ENCODE measurements at places on chromosomes 7 and 10. TPM values are rescaled to one million over a fixed set of nuclear protein-coding genes. Genes with fewer than 3 reads are reported as not detected.

- H3K27ac ChIP-seq = peak overlapping the region; percentile 73
- peaks cover 47% of the 10 kb centered on the region for H3K4me1 ChIP-seq
- no peaks in the 10 kb centered on the region for H3K27me3 ChIP-seq
- H3K36me3 ChIP-seq = peaks cover 8% of the 10 kb centered on the region
- no peak for DNase-seq
These were observed 1.0 kb downstream of the PFKP start for GRCh38 chr10:3068201-3068967.

- peak overlapping the region; percentile 85 for H3K27ac ChIP-seq
- peaks cover 40% of the 10 kb centered on the region for H3K4me1 ChIP-seq
- peaks cover 6% of the 10 kb centered on the region for H3K36me3 ChIP-seq
- H3K27me3 ChIP-seq = peaks cover 4% of the 10 kb centered on the region
These were observed 13.5 kb downstream of the CRYGN start for GRCh38 chr7:151426441-151426903.

LRRN3 gene
- total RNA-seq = 1.3 TPM

DNA sequence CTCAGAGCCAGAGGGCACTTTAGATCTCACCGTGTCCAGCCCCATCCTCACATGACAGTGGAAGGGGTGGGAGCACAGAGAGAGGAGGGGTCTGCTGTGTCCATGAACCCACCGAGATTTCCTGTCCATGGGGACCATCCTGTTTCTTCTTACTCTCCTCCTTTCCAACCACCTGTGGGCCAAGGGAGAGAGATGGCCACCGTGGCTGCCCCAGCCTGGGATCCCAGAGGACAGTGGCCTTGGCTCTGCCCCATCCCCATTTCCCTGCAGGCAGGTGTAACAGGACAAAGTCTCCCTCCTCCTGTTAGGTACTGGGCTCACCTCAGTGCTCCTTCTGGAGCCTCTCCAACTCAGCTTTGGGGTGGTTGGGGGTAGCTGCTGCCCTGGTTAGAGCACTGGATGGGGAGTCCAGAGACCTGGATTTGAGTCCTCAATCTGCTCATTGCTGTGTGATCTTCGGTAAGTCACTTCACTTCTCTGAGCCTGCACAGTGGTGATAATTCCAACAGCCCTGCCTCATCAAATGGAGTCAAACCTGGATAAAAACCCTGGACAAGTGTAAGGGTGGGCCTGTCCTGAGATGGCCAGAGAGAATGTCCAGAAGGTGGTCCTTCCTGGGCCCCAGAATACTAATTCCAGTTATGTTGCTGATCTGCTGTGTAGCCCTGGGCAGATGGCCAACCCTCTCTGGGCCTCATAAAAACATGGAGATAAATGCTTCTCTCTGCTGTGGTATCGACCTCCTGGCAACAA lies 17.8 kb upstream of the PCBD1 start:
- peaks cover 4% of the 10 kb centered on the region for H3K4me1 ChIP-seq
- H3K36me3 ChIP-seq = no peaks in the 10 kb centered on the region
- H3K27me3 ChIP-seq = peaks cover 26% of the 10 kb centered on the region
- no peak overlapping the region for H3K4me3 ChIP-seq
- no peak for DNase-seq
- H3K27ac ChIP-seq = no peak overlapping the region

CLEC5A gene
- total RNA-seq = not detected

DNA sequence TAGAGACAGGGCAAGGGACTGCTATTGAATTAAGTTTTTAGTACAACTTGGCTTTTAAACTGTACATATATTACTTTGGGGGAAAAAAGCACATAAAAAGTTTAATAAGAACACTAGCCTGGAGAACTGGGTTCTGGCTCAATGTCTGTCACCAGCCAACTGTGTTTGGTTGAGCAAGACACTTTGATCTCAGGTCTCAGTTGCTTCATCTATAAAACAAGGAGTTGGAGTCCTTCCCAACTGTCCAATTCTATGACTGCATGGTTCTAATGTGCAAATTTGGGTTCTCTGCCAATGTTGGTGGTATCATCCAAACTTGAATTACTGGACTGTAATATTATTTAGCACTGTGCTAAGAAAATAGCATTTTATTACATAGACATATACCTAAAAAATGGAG lies 50.3 kb downstream of the ATXN7L1 start:
- no peak overlapping the region for H3K4me3 ChIP-seq
- no peak for DNase-seq
- peaks cover 2% of the 10 kb centered on the region for H3K36me3 ChIP-seq
- H3K4me1 ChIP-seq = peaks cover 37% of the 10 kb centered on the region
- no peak overlapping the region for H3K27ac ChIP-seq

- no peak for DNase-seq
- no peaks in the 10 kb centered on the region for H3K27me3 ChIP-seq
- no peaks in the 10 kb centered on the region for H3K4me1 ChIP-seq
- H3K36me3 ChIP-seq = no peaks in the 10 kb centered on the region
- H3K27ac ChIP-seq = no peak overlapping the region
- H3K4me3 ChIP-seq = no peak overlapping the region
These were observed 413.3 kb upstream of the DPP6 start for GRCh38 chr7:153638821-153639435.

GRCh38 chr10:132762267-132762666 lies 23.7 kb downstream of the NKX6-2 start:
- no peak overlapping the region for H3K4me3 ChIP-seq
- H3K4me1 ChIP-seq = no peaks in the 10 kb centered on the region
- H3K27me3 ChIP-seq = no peaks in the 10 kb centered on the region
- H3K27ac ChIP-seq = no peak overlapping the region
- no peak for DNase-seq

- H3K4me3 ChIP-seq = no peak overlapping the region
- no peaks in the 10 kb centered on the region for H3K27me3 ChIP-seq
- no peak for DNase-seq
- no peaks in the 10 kb centered on the region for H3K36me3 ChIP-seq
These were observed 108.7 kb downstream of the DIP2C start for GRCh38 chr10:580778-581177.

- no peak overlapping the region for H3K4me3 ChIP-seq
- no peak for DNase-seq
- no peaks in the 10 kb centered on the region for H3K27me3 ChIP-seq
- no peak overlapping the region for H3K27ac ChIP-seq
- H3K4me1 ChIP-seq = peaks cover 12% of the 10 kb centered on the region
- H3K36me3 ChIP-seq = peaks cover 9% of the 10 kb centered on the region
These were observed 17.6 kb downstream of the GLI3 start for GRCh38 chr7:42219447-42219846.

DNA sequence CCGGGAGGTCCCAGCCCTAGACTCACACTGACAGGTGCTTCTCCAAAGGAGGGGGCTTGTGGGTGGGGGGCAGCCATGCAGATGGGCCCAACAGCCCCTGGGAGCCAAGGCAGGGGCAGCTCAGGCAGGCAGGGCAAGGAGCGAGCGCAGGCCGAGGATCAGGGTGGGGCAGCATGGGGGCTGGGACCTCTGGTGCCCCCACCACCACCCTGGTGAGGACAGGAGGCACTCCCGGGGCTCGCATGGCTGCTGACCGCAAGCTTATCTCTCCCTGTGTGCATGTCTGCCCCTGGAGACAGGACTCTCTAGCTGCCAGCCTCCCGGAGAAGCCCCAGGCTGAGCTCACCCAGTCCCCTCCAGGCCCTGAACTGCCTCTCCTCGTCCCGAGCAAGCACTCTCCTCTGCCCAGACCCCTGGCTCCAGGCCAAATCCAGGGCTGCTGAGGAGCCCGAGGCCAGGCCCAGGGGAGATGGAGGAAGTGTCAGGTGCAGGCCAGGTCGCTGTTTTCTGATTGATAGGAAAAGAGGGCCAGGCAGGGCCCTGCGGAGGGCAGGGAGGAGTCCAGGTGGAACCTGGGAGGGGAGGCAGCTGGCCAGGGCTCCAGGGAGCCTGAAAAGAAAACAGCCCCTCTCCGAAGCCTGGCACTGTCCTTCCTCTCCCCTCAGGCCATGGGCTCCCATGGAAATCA lies 39.0 kb downstream of the PDGFA start:
- no peak overlapping the region for H3K4me3 ChIP-seq
- H3K27me3 ChIP-seq = peaks cover 10% of the 10 kb centered on the region
- no peaks in the 10 kb centered on the region for H3K36me3 ChIP-seq
- DNase-seq = peak; percentile 84

GRCh38 chr10:86282664-86283465 lies 83.7 kb downstream of the GRID1 start:
- no peaks in the 10 kb centered on the region for H3K36me3 ChIP-seq
- H3K27ac ChIP-seq = no peak overlapping the region
- peak; percentile 52 for DNase-seq
- H3K4me3 ChIP-seq = no peak overlapping the region

GRCh38 chr7:132547821-132548220 lies 28.4 kb downstream of the PLXNA4 start:
- peaks cover 21% of the 10 kb centered on the region for H3K36me3 ChIP-seq
- H3K4me1 ChIP-seq = no peaks in the 10 kb centered on the region
- no peak for DNase-seq
- H3K27ac ChIP-seq = no peak overlapping the region
- H3K4me3 ChIP-seq = no peak overlapping the region

DNA sequence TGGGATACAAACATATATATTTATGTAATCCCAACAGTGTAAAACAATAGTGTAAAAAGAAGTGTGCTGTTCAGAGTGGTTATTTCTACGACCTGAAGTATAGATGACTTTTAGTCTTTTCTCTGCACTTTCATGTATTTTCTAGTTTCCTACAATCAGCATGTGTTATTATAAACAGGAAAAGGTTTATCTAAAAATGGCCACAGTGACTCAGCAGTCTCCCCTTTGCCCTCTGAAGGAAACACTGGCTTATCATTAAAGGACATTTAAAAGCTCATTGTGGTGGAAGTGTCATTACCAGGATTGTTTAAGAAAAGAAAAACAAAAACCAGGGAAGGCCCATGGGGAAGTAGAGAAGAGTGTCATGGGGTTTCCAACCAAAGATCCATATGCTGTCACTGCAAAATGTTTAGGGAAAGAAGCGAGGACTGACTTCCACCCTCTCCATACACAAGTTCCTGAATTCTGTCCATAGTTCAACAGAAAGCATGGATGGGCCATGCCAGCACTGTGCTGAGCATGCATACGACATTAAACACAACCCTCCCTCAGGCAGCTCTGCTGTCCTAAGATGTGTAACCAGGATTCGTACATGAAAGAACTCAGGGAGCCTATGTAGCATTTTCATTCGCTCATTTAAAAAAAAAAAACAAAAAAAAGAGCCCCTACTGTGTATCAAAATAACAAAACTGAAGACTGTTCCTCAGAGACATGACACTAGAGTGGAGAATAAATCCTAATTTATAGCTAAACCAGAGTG lies 10.2 kb downstream of the CYREN start:
- DNase-seq = no peak
- no peak overlapping the region for H3K4me3 ChIP-seq
- H3K36me3 ChIP-seq = peaks cover 17% of the 10 kb centered on the region
- peaks cover 28% of the 10 kb centered on the region for H3K4me1 ChIP-seq

DNA sequence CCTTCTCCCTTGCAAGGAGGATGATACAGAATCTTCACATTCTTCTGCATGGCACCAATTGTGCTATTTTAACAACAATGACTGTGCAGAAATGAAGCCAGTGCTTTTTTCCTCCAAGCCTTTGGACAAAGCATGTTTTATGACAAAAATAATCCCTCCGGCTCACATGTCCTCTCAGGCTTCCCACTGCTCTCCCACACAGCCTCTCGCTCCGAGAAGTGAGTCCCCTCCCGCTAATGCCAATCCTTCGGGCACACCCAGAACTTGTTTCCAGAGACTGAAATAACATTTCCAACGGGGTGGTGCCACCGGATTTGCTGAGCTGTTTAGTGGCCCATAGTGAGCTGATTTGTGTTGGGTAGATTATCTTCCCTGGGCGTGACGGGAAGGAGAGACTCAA lies 35.8 kb downstream of the RBM17 start:
- peaks cover 23% of the 10 kb centered on the region for H3K4me1 ChIP-seq
- H3K27me3 ChIP-seq = no peaks in the 10 kb centered on the region
- DNase-seq = no peak
- H3K36me3 ChIP-seq = no peaks in the 10 kb centered on the region
- H3K4me3 ChIP-seq = peak overlapping the region; percentile 25

DNA sequence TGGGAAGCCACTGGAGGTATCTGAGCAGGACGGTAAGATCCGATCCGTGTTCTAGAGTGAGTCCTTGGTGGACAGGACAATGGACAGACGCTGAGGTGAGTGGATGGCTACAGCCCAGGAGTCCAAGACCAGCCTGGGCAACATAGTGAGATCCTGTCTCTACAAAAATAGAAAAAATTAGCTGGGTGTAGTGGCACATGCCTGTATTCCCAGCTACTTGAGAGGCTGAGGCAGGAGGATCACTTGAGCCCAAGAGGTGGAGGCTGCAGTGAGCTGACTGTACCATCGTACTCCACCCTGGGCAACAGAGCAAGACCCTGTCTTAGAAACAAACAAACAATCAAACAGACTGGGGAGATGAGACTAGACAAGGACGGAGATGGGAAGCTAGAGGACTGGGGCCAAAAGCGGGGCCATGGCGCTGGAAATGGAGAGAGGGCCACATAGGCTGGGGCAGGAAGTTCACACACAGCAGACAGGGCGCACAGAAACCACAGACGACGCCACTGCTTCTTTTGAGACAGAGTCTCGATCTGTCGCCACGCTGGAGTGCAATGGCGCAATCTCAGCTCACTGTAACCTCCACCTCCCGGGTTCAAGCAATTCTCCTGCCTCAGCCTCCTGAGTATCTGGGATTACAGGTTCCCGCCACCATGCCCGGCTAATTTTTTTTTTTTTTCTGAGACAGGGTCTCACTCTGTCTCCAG lies 24.7 kb downstream of the DAGLB start:
- no peak overlapping the region for H3K27ac ChIP-seq
- H3K4me1 ChIP-seq = no peaks in the 10 kb centered on the region
- peaks cover 28% of the 10 kb centered on the region for H3K36me3 ChIP-seq
- no peak for DNase-seq

GRCh38 chr10:48406204-48406603 lies 99.7 kb downstream of the MAPK8 start:
- H3K4me3 ChIP-seq = no peak overlapping the region
- no peak overlapping the region for H3K27ac ChIP-seq
- peaks cover 6% of the 10 kb centered on the region for H3K4me1 ChIP-seq

DNA sequence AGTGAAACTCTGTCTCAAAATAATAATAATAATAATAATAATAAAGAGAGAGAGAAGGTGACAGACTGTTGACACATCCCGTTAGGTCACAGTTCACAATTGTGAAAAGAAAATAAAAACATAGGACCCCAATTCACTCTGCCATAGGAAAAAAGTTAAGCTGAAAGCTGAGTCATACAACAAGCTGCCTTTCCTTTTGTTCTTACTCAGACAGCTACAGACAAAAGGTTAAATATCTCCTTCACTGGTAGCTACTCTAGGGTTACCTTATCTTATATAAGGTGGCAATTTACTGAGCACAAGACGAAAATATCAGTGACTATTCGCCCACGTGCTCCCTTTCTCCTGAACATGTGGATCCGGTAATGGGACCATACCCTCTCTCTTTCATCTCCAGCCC lies 17.5 kb downstream of the TUBAL3 start:
- no peaks in the 10 kb centered on the region for H3K4me1 ChIP-seq
- H3K36me3 ChIP-seq = peaks cover 10% of the 10 kb centered on the region
- H3K4me3 ChIP-seq = no peak overlapping the region
- H3K27me3 ChIP-seq = peaks cover 7% of the 10 kb centered on the region
- DNase-seq = no peak

GRCh38 chr7:45236666-45237065 lies 79.1 kb downstream of the RAMP3 start:
- DNase-seq = no peak
- H3K36me3 ChIP-seq = peaks cover 2% of the 10 kb centered on the region
- peaks cover 65% of the 10 kb centered on the region for H3K27me3 ChIP-seq
- no peak overlapping the region for H3K27ac ChIP-seq
- no peak overlapping the region for H3K4me3 ChIP-seq

GRCh38 chr10:99733366-99733765 lies 1.3 kb downstream of the CUTC start:
- peak overlapping the region; percentile 22 for H3K27ac ChIP-seq
- no peak for DNase-seq
- peaks cover 18% of the 10 kb centered on the region for H3K4me1 ChIP-seq
- H3K27me3 ChIP-seq = no peaks in the 10 kb centered on the region
- peak overlapping the region; percentile 59 for H3K4me3 ChIP-seq

SNX10 gene
- 0.56 TPM for total RNA-seq

TAS2R5 gene
- total RNA-seq = 1.5 TPM

GIMAP5 gene
- total RNA-seq = not detected

CALY gene
- 8.9 TPM for total RNA-seq

PIP4K2A gene
- total RNA-seq = 44.1 TPM
